Activated naive CD4-positive, alpha-beta T cell treated with anti-CD3 and anti-CD28 coated beads for 36 hours (primary cell): ENCODE measurements at places on chromosomes 1 and 21. TPM values are rescaled to one million over a fixed set of nuclear protein-coding genes. Genes with fewer than 3 reads are reported as not detected.

- peaks cover 4% of the 10 kb centered on the region for H3K36me3 ChIP-seq
- H3K4me3 ChIP-seq = no peak overlapping the region
- H3K27ac ChIP-seq = no peak overlapping the region
- no peak for DNase-seq
- H3K4me1 ChIP-seq = no peaks in the 10 kb centered on the region
These were observed 6.0 kb upstream of the SHISA4 start for GRCh38 chr1:201882665-201883132.

- H3K27ac ChIP-seq = no peak overlapping the region
- H3K27me3 ChIP-seq = peaks cover 2% of the 10 kb centered on the region
- no peaks in the 10 kb centered on the region for H3K4me1 ChIP-seq
- H3K36me3 ChIP-seq = no peaks in the 10 kb centered on the region
These were observed 137.2 kb downstream of the ROR1 start for GRCh38 chr1:63911049-63911448.

GRCh38 chr1:151520359-151520758 is 9.2 kb downstream of the CGN start:
- H3K27ac ChIP-seq = no peak overlapping the region
- no peaks in the 10 kb centered on the region for H3K36me3 ChIP-seq
- no peak overlapping the region for H3K4me3 ChIP-seq

- no peaks in the 10 kb centered on the region for H3K36me3 ChIP-seq
- peaks cover 3% of the 10 kb centered on the region for H3K4me1 ChIP-seq
- no peak overlapping the region for H3K27ac ChIP-seq
These were observed 2.1 kb downstream of the TLCD4 start for GRCh38 chr1:95119273-95119672.

DNA sequence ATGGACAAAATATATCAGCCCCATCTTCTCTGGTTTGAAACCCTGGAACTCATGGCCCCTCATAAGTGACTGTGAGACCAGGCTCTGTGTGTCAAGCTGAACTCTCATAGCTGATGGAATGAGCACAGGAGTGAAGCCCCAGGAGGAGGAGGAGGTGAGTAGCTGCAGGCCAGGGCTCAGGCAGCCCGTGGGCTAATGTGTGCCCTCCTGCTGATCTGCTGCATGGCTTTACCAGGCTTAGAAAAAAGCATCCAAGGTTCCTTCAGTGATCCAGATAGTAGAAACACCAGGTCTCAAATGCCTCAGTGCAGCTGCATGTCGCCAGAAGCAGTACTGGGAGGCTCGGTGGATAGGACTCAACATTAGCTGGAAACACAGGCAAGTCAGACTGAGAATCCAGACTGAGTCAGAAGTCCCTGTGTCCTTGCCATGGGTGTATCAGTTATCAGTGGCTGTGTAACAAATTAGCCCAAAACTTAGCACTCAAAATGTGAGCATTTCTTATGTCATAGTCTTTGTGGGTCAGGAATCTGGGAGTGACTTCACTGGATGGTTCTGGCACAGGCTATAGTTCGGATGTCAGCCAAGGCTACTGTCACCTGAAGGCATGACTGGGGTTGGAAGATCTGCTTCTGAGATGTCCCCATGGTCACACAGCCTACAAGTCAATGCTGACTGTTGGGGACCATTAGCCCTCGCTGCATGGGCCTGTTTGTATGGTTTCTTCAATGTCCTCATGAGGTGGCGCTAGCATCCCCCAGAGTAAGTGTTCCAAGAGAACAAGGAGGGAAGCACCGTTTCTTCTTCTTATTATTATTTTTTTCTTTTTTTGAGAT is 255.4 kb upstream of the IRF2BP2 start:
- DNase-seq = no peak
- H3K4me3 ChIP-seq = no peak overlapping the region

- no peak for DNase-seq
- no peaks in the 10 kb centered on the region for H3K27me3 ChIP-seq
- peaks cover 76% of the 10 kb centered on the region for H3K4me1 ChIP-seq
- H3K4me3 ChIP-seq = no peak overlapping the region
- H3K36me3 ChIP-seq = peaks cover 33% of the 10 kb centered on the region
- H3K27ac ChIP-seq = peak overlapping the region; percentile 30
These were observed 5.9 kb downstream of the ZNF644 start for GRCh38 chr1:91015794-91016550.

DNA sequence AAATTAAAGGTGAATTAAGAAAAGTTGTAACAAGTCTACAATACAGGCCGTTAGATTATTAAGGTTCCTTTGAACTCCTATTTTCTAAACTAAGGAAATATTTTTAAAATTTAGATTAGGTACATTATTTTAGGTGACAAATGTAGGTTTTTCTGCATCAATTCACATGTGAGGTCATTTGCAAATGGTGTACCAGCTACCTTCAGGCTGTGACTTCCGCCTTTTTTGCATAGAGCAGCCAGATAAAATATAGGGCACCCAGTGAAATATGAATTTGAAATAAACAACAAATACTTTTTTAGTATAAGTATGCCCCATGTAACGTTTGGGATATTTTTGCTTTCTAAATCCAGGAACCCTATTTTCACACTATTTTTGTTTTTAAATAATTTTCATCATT is 544.0 kb downstream of the LMO4 start:
- H3K36me3 ChIP-seq = no peaks in the 10 kb centered on the region
- DNase-seq = no peak
- H3K27ac ChIP-seq = no peak overlapping the region
- H3K27me3 ChIP-seq = no peaks in the 10 kb centered on the region

DNA sequence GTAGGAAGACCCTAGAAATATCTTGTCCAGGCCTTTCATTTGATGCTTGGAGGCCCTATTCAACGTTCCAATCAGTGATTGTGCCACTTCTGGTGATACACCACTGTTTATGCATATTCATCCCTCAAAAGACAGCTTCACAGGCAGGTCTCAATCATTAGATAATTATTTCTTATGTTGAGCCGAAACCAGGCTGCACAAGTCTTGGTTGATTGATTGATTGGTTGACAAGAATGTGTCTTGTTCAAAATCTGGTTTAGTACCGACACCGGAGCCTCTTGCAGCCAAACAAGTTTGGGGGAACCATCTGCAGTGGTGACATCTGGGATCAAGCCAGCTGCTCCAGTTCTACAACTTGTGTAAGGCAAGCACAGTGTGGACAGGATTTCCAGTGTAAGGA is 20.1 kb downstream of the C8A start:
- H3K4me1 ChIP-seq = no peaks in the 10 kb centered on the region
- no peak overlapping the region for H3K4me3 ChIP-seq
- H3K36me3 ChIP-seq = no peaks in the 10 kb centered on the region
- no peak for DNase-seq
- H3K27me3 ChIP-seq = peaks cover 21% of the 10 kb centered on the region

DNA sequence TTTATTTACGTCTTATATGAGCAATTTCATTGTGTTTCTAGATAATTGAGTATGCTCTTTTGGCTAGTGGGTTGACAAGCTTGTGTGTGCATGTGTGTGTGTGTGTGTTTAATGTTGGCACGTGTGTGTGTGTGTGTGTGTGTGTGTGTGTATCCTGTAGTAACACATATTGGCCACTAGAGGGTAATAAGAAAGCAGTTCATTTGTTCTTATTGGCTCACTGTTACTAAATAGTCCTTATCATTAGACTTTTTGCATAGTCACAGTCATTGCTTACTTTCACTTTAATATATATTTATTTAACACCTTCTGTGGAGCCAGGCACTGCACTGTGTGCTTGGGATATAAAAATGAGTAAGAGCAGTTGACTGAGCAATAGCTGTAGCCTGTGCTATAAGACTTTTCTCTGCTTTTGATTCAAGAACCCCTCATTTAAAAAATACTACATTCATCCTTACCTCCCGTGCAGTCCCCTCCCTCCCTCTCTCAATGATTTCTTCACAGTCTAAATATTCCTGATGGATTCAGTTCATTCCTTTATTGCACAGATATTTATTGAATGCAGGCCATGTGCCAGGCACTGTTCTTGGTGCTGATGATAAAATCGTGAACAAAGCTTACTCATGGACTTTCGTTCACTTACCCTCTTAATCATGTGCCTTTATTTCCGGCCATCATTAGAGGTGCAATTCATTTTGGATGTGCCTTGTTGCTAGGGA is 96.7 kb downstream of the DYRK1A start:
- H3K36me3 ChIP-seq = peaks cover 14% of the 10 kb centered on the region
- H3K27me3 ChIP-seq = no peaks in the 10 kb centered on the region
- H3K4me3 ChIP-seq = no peak overlapping the region
- peak overlapping the region; percentile 46 for H3K27ac ChIP-seq
- H3K4me1 ChIP-seq = peaks cover 71% of the 10 kb centered on the region

GRCh38 chr1:233233508-233234040 is 62.0 kb downstream of the PCNX2 start:
- DNase-seq = no peak
- no peak overlapping the region for H3K4me3 ChIP-seq
- no peak overlapping the region for H3K27ac ChIP-seq
- H3K27me3 ChIP-seq = no peaks in the 10 kb centered on the region
- H3K4me1 ChIP-seq = no peaks in the 10 kb centered on the region
- H3K36me3 ChIP-seq = peaks cover 17% of the 10 kb centered on the region

DNA sequence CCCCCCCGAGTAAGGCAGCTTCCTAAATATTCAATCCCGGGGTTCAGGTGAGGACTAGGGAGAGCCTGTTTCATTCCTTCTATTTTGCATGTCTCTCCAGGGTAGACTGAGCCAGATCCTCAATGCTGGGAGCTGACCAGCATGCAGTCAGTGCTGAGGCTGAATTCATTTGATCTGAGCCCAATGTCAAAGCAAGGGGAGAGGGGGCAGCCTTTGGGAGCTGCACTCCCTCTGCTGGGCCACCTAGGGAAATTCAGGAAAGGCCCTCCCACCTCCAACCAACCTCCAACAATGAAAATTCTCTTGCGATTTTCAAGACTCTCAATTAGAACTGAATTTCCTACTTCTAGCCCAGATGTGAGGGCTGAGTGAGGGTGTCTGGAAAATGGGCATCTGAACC is 371.2 kb downstream of the NPHP4 start:
- peaks cover 25% of the 10 kb centered on the region for H3K27me3 ChIP-seq
- H3K4me1 ChIP-seq = no peaks in the 10 kb centered on the region
- H3K27ac ChIP-seq = no peak overlapping the region
- H3K4me3 ChIP-seq = no peak overlapping the region
- DNase-seq = no peak
- no peaks in the 10 kb centered on the region for H3K36me3 ChIP-seq

DNA sequence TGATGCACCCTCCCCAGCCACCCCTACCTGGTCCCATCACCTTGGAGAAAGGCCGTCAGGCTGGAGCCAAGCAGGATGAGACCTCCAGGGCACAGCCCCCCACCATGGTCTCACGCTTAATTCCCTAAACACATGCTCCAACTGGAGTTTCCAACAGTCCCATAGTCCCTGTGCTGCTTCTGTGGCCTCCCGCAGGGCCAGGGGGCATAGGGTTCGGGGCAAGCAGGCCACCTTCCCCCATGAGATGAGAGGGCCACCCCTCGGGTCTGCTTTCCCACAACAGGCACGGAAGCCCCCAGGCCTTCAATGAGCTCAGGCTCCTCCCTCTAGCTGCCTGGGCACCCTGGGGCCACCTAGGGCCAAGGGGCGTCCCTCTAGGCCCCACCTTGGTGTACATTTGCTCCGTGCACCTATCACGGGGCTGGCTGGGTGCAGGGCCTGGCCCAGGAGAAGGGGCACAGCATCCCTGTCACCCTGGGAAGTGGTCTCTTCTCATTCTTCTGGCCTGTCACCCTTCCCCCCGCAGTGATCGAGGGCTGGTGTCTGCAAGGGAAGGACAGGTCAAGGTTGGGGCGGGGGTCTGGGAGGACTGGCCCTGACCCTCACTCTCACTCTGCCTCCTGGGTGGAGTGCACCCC is 42.4 kb downstream of the TRIM11 start:
- DNase-seq = no peak
- H3K4me3 ChIP-seq = no peak overlapping the region
- no peaks in the 10 kb centered on the region for H3K27me3 ChIP-seq
- H3K4me1 ChIP-seq = no peaks in the 10 kb centered on the region
- H3K27ac ChIP-seq = no peak overlapping the region

DNA sequence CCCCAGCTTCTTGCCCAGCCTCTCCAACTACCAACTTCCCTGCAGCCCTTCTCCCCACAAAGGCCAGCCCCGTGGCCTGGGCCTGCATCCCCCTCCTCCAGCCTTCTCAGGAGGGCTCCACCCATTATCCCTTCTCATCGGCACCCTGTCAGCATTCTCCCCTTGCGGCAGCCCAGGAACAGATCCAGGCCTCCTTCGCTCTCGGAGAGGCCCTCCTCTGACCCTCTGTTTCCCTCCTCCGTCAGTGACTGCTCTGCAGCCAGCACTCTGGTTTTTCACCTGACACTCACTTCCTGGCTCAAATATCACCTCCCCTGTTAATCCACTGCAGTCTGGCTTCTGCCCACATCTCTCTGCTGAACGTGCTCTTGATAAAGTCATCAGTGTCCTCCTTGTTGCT is 17.5 kb downstream of the ADGRB2 start:
- no peaks in the 10 kb centered on the region for H3K27me3 ChIP-seq
- no peak overlapping the region for H3K27ac ChIP-seq
- no peaks in the 10 kb centered on the region for H3K4me1 ChIP-seq
- H3K36me3 ChIP-seq = no peaks in the 10 kb centered on the region

GRCh38 chr1:66251546-66251945 is 282.4 kb upstream of the SGIP1 start:
- no peaks in the 10 kb centered on the region for H3K36me3 ChIP-seq
- H3K27ac ChIP-seq = no peak overlapping the region
- no peak overlapping the region for H3K4me3 ChIP-seq
- DNase-seq = no peak
- H3K4me1 ChIP-seq = peaks cover 54% of the 10 kb centered on the region
- no peaks in the 10 kb centered on the region for H3K27me3 ChIP-seq

The SH3BGR gene
- total RNA-seq = 4.0 TPM

The IKBKE gene
- 7.0 TPM for total RNA-seq

The TEX38 gene
- total RNA-seq = not detected

The PODN gene
- not detected for total RNA-seq

The LRRC8B gene
- total RNA-seq = 20.4 TPM

The TRIM67 gene
- not detected for total RNA-seq

The FAM72C gene
- 43.3 TPM for total RNA-seq

The C1orf167 gene
- not detected for total RNA-seq

The GRIK1 gene
- total RNA-seq = not detected
